ENCODE measurements at places on chromosomes 16 and 17. TPM values are rescaled to one million over a fixed set of nuclear protein-coding genes. Genes with fewer than 3 reads are reported as not detected.

Gene TMEM106A
- 25.0 TPM for total RNA-seq

Gene IRX5
- total RNA-seq, result under 0.01 TPM

Gene ARL5C
- 0.54 TPM for total RNA-seq

Gene MMP28
- 33.4 TPM for total RNA-seq

Data from hematopoietic multipotent progenitor cell (in vitro differentiated cells).